SJSA1 (cell line): ENCODE measurements at places on chromosomes 2 and 18.
A peak's percentile ranks its signal among the peaks of the same experiment; 100 is the strongest.

DNA sequence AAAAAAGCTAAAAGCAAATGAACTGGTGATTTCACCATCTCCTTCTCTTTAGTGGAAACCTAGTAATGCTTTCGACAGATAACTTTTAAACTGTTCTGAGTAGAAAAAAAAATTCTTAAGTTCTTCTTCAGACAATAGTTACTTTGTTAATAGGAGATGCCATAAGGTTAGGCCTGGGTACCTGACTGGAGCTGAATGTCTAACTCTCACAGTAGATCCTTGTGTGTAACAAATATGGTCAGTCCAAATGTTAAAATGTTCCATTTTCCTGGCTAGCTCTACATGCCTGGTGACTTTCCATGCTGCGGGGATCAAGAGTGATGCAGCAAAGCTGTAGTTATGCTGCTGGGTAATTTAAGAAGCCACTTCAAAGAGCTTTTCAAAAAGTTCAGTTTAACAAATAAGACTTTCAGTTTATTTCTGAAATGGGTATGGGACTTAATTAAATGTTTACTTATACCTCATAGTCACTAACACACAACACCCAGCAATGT, 264.0 kb upstream of the SESTD1 start:
- no peak for DNase-seq

- DNase-seq = peak; percentile 72
Measured at GRCh38 chr2:156430980-156431358, 5.2 kb upstream of the GPD2 start.

DNA sequence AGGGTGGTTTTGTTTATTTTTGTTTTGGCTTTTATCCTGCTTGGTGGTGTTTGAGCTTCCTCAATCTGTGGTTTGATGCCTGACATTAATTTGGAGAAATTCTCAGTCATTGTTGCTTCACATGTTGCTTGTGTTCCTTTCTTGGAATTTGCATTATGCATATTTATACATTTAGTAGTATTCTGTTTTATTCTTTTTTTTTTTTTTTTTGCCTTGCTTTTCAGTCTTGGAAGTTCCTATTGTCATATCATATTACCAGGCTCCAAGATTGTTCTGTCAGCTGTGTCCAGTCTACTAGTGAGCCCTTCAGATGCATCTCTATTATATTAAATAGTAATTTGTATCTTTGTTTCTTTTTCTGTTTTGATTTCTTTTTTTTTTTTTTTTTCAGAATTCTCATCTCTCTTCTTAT, 77.0 kb downstream of the EPC2 start:
- no peak for DNase-seq

DNA sequence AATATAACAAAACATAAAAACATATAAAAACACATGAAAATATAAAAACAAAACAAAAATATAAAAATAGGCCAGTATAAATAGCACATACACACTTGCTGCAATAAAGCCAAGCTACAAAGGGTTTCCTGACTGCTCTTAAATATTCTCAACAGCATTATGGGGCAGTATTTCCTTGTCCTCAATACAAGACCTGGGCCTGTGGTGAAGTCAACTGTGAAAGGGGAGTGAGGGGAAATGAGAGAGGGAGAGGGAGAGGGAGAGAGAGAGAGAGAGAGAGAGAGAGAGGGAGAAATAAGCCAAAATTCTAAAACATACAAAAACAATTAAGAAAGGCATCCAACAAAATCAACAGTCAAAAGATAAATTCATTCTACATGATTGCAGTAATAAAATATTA, 82.6 kb upstream of the NEDD4L start:
- DNase-seq = no peak

DNA sequence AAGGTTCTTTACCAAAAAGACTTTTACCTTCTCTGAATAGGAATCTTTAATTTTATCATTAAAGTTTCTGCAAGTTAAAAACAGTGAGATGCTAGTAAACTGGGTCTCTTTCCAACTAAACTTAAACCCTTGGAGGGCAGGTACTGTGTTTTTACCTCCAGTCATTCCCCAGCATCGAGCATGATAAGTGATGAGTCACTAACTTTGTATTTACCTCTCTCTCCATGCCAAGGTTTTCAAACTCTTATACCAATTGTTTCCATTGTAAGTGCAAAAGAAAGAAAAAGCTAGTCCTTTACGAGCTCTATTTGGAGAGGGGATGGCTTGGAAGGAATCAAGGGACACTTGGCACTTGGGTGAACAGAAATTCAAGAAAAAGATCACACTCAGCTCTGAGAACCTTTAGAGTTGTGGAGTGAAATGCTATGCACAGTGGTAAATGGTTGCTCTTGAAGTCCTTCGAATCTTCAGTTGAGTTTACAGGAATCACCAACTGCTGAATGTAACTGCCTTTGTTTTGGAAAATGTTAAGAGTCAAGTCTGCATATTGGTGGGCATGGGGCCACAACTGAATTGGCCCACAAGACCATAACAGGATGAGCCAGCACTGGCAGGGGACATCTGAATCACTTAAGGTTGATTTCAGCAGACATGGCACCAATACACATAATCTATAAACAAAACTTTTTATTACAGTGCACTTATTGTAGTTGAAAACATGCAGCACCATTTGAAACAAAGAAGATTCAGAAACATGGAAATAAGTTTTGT, 8.3 kb upstream of the RBM43 start:
- DNase-seq = no peak

DNA sequence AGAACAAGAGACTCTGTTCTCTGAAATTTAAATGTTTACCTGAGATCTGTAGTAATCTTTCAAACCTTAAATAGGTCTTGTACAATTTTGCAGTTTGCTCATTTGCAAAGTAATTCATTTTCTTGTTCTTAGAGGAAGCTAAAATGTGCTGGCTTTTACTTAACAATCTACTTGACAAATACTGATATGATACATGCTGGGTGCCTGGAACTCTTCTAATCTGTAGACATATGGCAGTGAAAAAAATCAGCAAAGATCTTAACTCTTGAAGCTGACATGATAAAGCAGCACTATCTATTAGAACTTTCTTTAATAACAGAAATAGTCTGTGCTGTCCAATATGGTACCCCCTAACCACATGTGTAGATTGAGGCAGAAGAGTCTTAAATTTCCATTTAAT, 1352.8 kb upstream of the SLC39A10 start:
- no peak for DNase-seq

DNA sequence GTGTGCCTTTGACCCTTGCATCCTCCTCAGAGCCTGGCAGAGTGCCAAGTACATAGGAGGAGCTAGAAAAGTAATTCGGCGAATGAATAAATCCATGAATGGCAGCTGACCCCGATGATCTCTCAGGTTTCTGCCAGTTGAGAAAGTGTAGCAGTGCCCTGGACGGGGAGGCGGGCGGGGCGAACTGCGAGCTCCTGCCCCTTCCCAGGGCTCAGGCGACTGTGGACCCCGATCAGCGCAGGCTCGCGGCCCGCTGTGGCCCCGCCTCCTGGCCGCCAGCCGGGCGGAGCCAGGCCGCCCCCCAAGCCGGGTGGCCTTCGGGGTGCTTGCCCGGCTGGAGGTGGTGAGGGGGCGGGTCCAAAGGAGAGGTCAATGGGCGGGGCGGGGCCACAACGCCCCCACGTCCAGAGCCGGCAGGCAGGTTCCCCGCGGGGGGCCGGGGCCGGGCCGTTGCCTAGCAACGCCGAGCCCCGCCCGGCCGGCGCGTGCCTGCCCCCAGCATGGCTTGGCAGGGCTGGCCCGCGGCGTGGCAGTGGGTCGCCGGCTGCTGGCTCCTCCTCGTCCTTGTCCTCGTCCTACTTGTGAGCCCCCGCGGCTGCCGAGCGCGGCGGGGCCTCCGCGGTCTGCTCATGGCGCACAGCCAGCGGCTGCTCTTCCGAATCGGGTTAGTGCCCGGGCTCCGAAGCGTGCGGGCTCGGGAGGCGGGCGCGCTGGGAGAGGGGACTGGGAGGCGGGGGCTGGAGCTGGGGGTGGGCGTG, 30.6 kb upstream of the TMBIM1 start:
- DNase-seq = peak; percentile 80

GRCh38 chr2:222532315-222532714, 108.0 kb downstream of the SGPP2 start:
- no peak for DNase-seq

GRCh38 chr2:121804340-121804739, 48.9 kb downstream of the TSN start:
- peak; percentile 25 for DNase-seq

- DNase-seq = no peak
Measured at GRCh38 chr2:202165208-202165607, 73.2 kb downstream of the SUMO1 start.

GRCh38 chr2:23620841-23621341, 235.9 kb downstream of the KLHL29 start:
- DNase-seq = peak; percentile 68

DNA sequence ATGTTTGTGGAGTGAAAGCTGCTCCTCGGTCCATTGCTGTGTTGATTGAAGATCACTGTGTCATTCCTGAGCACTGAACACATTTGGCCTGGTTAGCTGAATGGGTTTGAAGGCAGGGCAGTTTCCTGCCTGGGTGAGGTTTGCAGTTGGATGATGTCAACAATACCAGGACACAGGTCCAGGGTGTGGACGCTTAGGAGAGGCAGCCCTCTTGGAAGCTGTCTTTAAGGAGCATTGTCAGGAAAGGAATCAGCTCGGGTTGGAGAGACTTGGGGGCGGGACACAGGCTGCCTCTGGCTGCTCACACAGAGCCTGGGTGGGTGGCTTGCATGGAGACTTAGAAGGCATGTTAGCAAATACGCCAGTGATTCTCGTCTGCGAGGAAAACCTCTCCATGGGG, 237.7 kb downstream of the SEPTIN10 start:
- no peak for DNase-seq

GRCh38 chr18:10715791-10716190, 190.0 kb downstream of the NAPG start:
- no peak for DNase-seq

GRCh38 chr18:53991202-53991601, 233.3 kb downstream of the MBD2 start:
- peak; percentile 74 for DNase-seq

DNA sequence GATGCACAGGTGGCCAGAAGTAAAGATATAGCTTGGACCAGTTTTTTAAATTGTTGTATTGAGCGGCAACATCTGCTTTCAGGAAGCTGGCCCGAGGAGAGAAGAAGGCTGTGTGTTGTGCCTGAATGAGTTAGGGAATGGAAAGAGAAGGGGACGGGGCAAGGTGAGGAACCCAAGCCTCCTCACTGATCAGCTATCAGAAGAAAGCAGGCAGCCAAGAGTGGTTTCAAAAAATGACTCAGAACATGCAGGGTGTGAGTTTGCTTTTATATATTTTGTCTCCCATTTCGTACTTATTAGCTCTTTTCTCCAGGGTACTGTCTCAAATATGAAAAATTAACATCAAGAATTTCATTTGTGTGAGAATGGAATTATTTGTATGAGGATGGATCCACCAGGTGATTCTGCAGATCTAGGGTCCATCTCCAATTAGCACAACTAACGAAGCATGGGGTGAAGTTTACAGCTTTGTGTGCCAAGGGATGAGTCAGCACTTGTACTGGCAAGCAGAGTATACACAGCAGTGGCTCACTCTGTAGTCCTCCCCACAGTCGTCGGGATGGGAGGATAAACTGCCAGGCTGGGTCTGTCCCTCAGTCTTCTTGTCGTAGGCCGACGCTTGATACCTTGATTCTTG, 175.7 kb downstream of the PIEZO2 start:
- DNase-seq = no peak

DNA sequence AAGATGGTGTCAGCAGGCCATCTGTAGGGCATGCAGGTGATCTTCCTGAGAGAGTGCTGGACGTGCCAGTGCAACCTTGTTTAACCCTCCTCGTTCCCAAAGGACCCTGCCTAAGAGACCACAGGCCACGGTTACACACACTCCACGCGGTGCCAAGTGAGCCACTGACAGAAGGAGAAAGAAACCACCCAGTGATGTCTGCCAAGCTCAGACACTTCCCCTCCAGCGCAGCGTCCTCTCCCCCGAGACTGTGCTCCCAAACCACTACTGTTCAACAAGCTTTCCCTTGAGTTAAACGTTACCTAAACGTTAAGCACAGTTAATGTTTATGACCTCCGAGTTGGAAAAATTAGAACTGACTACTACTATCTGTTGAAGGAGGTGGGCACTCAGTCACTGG, 119.1 kb upstream of the NCK2 start:
- DNase-seq = no peak

GRCh38 chr18:55575066-55575465, 12.9 kb downstream of the TCF4 start:
- no peak for DNase-seq

DNA sequence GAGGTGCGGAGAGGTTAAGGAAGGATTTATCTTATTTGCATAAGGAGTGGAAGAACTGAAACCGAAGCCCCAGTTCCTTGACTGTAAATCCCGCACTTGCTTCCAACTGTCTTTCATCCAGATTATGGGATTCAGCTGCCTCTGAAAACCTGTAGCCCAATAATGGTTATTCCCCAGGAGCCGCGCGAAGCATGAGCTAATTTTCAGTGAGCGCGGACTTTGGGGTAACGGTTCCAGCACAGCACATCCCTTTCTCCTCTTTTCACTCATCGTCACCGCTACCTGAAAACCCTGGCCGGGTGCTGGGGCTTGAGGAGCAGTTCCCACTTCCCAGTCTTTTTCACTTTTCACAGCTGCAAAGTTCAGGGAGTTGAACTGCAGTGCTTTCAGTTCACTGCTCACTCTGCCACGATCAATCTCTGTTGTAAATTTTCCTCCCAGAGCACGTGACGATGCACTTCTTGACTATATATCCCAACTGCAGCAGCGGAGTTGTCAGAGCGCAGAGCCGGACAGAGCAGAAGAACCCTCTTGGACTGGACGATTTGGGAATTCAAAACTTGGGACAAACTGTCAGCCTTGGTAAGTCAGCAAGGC, at the start of gene KCNE4:
KCNE4 (plus strand) TSS at position 498 of the 597 bp plus-strand sequence. CDS start 641 bp downstream, outside the sequence.
- peak; percentile 62 for DNase-seq

GRCh38 chr18:63379639-63379962, 12.6 kb upstream of the KDSR start:
- no peak for DNase-seq

- DNase-seq = no peak
Measured at GRCh38 chr18:1708006-1708405, 803.3 kb downstream of the ADCYAP1 start.

DNA sequence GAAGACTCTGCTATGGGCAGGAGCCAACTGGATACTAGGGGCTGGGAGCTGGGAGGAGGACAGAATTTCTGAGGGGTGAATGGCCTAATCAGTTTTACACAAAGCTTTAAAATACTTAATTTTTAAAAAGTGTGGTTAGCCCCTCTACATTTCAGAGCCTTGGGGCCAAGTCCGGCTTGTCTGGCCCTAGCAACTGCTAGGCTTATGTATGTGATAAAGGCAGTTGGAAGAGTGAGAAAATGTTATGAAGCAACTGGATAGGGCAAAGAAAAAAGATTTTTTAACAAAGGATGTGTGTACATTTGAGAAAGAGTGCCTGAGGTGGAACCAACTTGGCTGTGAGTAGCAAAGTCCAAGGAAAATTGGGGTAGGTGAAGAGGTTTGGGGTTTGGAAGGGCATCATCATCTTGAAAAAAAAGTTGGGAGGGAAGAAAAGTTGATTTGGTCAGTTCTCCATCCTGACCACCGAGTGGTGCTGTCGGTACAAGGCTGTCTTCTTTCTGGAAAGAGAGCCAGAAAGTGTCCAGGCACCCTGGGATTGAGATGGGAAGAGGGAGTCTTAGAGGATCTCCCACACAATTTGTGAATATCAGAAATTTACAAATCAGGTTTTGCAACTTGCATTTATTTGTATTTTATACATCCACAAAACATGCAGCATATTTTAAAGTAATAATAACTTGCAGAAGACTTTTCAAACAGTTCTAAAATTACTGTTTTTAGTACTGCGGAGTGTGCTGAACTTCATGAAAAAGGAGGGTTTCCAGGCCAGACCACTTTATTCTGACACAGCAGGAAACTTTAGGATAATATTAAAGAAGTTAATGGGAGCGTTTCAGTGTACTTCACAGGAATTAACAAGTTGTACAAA, 10.5 kb upstream of the CDK15 start:
- peak; percentile 54 for DNase-seq

- peak; percentile 65 for DNase-seq
Measured at GRCh38 chr2:170739048-170739447, 23.9 kb downstream of the SP5 start.
